ENCODE measurements at places on chromosomes 4 and X. TPM values are rescaled to one million over a fixed set of nuclear protein-coding genes. Genes with fewer than 3 reads are reported as not detected.

ADRA2C gene
- 0.85 TPM for total RNA-seq

PAGE2B gene
- total RNA-seq = not detected

NXF2 gene
- total RNA-seq = not detected

PRSS12 gene
- total RNA-seq = 14.6 TPM

MGAT4D gene
- not detected for total RNA-seq

MYL5 gene
- total RNA-seq = 10.7 TPM

LIMCH1 gene
- 20.3 TPM for total RNA-seq

RXFP1 gene
- 18.6 TPM for total RNA-seq

PNCK gene
- under 0.01 TPM for total RNA-seq

FRG2 gene
- not detected for total RNA-seq

TMEM255A gene
- under 0.01 TPM for total RNA-seq

UGT2A1 gene
- total RNA-seq = not detected

SRPX2 gene
- 171 TPM for total RNA-seq

SCOC gene
- total RNA-seq = 94.7 TPM

ADH1B gene
- total RNA-seq = 0.38 TPM

SCRG1 gene
- 0.56 TPM for total RNA-seq

ERVMER34-1 gene
- not detected for total RNA-seq

ZFYVE28 gene
- 8.8 TPM for total RNA-seq

CT45A5 gene
- not detected for total RNA-seq

SYTL5 gene
- total RNA-seq = 1.4 TPM

ARHGAP10 gene
- total RNA-seq = 34.9 TPM

LRIT3 gene
- not detected for total RNA-seq

RNF150 gene
- 0.38 TPM for total RNA-seq

MXRA5 gene
- total RNA-seq = 7.0 TPM

POU3F4 gene
- not detected for total RNA-seq

AFP gene
- 0.38 TPM for total RNA-seq

TEX13D gene
- total RNA-seq = not detected

GATA1 gene
- total RNA-seq = not detected

NMU gene
- total RNA-seq = not detected

SLC38A5 gene
- 59.6 TPM for total RNA-seq

HSFX3 gene
- not detected for total RNA-seq

NAA11 gene
- not detected for total RNA-seq

TEX13C gene
- not detected for total RNA-seq

CXXC4 gene
- under 0.01 TPM for total RNA-seq

REELD1 gene
- not detected for total RNA-seq

AFM gene
- not detected for total RNA-seq

ZXDB gene
- 9.6 TPM for total RNA-seq

VCX3A gene
- not detected for total RNA-seq

SHROOM4 gene
- 2.0 TPM for total RNA-seq

FTSJ1 gene
- 48.5 TPM for total RNA-seq

TECRL gene
- total RNA-seq = not detected

TMEM271 gene
- total RNA-seq = not detected

ARHGAP36 gene
- not detected for total RNA-seq

CABS1 gene
- not detected for total RNA-seq

MSX1 gene
- total RNA-seq = 0.56 TPM

RS1 gene
- total RNA-seq = not detected

Data from regular cardiac myocyte (primary cell).